ENCODE measurements at places on chromosomes 7 and 10. TPM values are rescaled to one million over a fixed set of nuclear protein-coding genes. Genes with fewer than 3 reads are reported as not detected.

Gene CCDC7
- 0.56 TPM for total RNA-seq

Gene METTL27
- 12.3 TPM for total RNA-seq

Gene RSU1
- total RNA-seq: 85.8 TPM

Gene CREB5
- total RNA-seq: 4.8 TPM

Gene TAC1
- total RNA-seq: not detected

Gene HOXA13
- 2.2 TPM for total RNA-seq

Gene C10orf95
- total RNA-seq: 0.14 TPM

Gene SH2B2
- total RNA-seq: 2.7 TPM

Gene EPO
- not detected for total RNA-seq

Gene GIMAP5
- total RNA-seq: not detected

Gene CFAP43
- 0.21 TPM for total RNA-seq

Gene SPDYE11
- not detected for total RNA-seq

Gene MKI67
- total RNA-seq: 80.7 TPM

Gene ZNF438
- 2.0 TPM for total RNA-seq

Gene CAPZA2
- total RNA-seq: 126 TPM

Gene GNAI1
- total RNA-seq: 39.2 TPM

Gene TMEM184A
- 15.3 TPM for total RNA-seq

Gene OR9A2
- total RNA-seq: not detected

Gene HYAL4
- total RNA-seq: not detected

Gene CDK1
- total RNA-seq: 88.6 TPM

Gene NRBF2
- total RNA-seq: 21.4 TPM

Gene GCK
- not detected for total RNA-seq

Gene CRYGN
- total RNA-seq: not detected

Gene UNC5B
- 0.87 TPM for total RNA-seq

Gene HELLS
- total RNA-seq: 38.5 TPM

Gene GPR15LG
- total RNA-seq: not detected

Gene GIMAP8
- total RNA-seq: not detected

Gene IFIT1B
- not detected for total RNA-seq

Gene SUFU
- 7.8 TPM for total RNA-seq

Gene DMBT1
- total RNA-seq: not detected

Gene ANXA7
- 114 TPM for total RNA-seq

Gene MOSPD3
- 17.5 TPM for total RNA-seq

Gene EBLN1
- 0.19 TPM for total RNA-seq

Gene RBP3
- not detected for total RNA-seq

Gene RAB19
- not detected for total RNA-seq

Gene GSDME
- 35.6 TPM for total RNA-seq

Gene TYW1B
- total RNA-seq: 3.0 TPM

Gene OR6V1
- total RNA-seq: not detected

Gene CALHM3
- total RNA-seq: 0.45 TPM

Gene NUTM2E
- total RNA-seq: 0.39 TPM

Gene SLC18A3
- not detected for total RNA-seq

Gene WIPF3
- total RNA-seq: 0.49 TPM

Data from A549 treated with DMSO at 1 μM for 4 hours (cell line).